ENCODE measurements at places on chromosomes 16 and 17.

- DNase-seq = no peak
Observed at GRCh38 chr17:82961366-82962162, 117.8 kb upstream of the METRNL start.

- DNase-seq = no peak
Observed at GRCh38 chr16:81136390-81137335, 40.5 kb upstream of the GCSH start.

DNA sequence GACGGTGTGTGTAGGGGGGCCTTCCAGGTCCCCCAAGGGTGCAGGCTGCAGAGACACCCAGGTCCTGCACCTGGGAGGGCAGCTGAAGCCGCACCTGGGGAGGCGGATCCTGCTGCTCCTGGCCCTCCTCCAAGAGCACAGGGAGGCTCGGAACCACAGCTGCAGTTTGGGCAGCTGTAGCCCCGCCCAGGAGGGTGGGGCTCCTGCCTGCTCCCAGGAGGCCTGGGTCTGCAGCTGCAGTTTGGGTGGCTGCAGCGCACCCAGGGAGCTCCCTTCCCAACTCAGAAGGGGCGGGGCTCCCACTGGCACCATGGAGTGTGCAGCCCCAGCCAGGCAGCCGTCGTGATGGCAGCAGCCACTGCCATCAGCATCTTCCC lies 69.4 kb upstream of the NKD1 start:
- no peak for DNase-seq

DNA sequence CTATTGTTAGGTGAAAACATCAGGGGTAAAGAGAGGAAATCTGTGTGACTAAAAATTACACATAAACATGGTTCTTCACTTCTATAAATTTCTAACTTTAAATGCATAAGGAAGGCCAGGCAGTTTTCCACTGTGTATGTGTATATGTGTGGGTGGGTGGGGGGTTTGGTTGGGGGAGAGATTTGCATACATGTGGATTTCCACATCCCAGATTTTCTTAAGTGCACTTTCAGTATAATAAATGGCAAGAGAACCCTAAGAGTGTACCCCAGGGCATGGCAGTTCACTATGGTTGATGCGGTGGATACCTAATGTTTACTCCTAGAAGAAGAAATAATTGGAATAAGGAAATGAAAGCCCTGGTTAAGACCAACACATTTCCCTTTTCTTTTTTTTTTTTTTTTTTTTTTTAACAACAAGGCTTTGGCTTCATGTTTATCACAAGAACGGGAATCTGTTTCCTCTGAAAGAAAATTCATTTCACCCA lies 451.8 kb upstream of the CCL2 start:
- DNase-seq = no peak

- DNase-seq = no peak
Observed at GRCh38 chr16:34803683-34804416, 1344.4 kb downstream of the TP53TG3F start.
